ENCODE measurements at places on chromosomes 11 and 22.

GRCh38 chr11:86629045-86629706 is 43.2 kb downstream of the ME3 start:
- no peak for DNase-seq

DNA sequence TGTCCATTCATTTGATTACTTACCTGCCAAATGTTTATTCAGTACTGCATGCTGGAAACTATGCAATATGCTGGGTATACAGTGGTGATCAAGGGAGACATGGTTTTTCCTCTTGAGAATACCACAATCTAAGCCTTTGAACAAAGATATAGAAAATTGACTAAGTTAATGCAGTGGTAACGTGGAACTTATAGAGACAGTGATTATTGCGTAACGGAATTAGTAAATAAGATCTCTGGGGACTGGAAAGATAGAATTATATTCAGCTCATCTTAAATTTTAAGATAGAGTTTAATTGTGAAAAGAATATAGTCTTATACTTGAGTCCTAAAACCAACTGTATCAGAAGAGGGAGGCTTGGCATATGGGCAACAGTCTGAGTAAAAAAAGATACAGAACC is 129.5 kb downstream of the UVRAG start:
- no peak for DNase-seq

DNA sequence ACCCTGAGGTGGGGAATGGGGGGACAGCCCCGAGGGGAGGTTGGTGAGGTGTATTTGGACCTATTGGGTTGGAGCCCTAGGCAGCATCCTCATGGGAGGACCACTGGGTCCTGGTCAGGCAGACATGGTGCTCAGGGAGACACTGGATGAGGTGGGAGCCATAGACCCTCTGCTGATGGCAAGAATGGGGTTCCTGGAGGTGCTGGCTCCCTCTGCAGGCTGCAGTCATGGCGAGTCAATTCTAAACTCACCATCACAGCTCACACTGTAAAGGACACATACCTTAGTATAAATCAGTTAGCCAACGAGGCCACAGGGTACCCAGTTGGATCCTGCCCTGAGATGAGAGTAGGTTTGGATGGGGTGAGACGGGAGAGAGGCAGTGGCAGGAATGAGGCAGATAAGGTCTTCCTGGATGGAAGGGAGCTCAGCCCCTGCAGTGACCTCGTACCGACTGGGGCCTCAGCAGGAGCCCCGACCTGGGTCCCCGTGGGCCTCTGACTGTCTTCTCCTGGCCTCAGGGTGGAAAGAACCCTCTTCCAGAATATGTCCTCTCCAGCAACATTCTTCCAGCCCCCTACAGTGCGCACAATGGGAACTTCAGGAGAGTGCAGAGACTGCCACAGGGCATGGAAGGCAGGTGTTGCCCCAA is 1.7 kb upstream of the GAB4 start:
- DNase-seq, result no peak

GRCh38 chr22:42202669-42203068 is 67.8 kb downstream of the TCF20 start:
- no peak for DNase-seq

GRCh38 chr22:47355388-47355725 is 592.9 kb downstream of the TBC1D22A start:
- DNase-seq, result no peak

DNA sequence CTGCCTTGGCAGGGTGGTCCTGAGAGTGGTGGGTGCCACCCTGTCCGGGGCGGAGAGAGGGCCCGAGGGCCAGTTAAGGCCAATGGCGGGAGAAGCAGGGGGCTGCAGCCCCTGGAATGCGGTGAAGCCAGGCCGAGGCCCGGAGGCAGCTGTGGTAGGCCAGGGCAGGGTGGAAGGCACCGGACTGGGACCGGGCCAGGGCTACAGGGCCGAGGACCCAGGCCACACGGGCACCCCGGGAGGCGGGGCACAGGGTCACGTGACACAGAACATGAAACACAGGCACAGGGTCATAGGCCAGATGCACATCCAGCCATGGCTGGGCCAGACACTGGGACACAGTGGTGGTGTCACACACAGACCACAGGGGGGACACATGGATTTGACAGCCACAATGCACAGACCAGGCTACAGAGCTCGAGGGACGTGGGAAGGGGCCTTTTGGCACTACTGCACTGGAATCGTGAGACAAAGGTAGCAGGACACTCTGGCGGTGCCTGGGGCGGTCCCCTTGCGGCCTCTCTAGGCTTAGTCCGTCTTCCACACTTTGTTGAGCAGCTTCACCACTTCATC is 2.8 kb downstream of the SLC25A1 start:
- no peak for DNase-seq

DNA sequence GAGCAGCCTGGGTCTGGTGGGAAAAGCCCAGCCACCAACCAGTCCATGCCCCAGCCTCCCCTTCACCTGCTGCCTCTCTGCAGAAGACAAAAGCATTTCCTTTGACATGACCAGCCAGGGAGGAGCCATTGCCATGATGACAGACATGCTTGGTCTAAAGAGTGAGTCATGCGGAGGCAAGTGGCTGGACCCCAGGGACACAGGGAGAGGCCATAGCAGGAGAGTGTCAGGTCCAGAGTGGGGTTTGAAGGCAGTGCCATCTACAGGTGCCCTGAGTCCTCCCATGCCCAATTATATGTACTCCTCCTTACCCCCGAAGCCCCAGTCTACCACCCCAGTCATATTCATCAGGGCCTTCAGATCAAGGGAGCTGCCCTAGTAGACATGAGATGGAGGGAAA is 67.4 kb downstream of the SCN3B start:
- DNase-seq, result no peak

GRCh38 chr22:47076758-47077157 is 314.3 kb downstream of the TBC1D22A start:
- no peak for DNase-seq

Measured in activated naive CD4-positive, alpha-beta T cell (primary cell).